ENCODE measurements at places on chromosomes 7 and 10.

- DNase-seq, result no peak
These were observed 66.1 kb upstream of the RAPGEF5 start for GRCh38 chr7:22422831-22423615.

DNA sequence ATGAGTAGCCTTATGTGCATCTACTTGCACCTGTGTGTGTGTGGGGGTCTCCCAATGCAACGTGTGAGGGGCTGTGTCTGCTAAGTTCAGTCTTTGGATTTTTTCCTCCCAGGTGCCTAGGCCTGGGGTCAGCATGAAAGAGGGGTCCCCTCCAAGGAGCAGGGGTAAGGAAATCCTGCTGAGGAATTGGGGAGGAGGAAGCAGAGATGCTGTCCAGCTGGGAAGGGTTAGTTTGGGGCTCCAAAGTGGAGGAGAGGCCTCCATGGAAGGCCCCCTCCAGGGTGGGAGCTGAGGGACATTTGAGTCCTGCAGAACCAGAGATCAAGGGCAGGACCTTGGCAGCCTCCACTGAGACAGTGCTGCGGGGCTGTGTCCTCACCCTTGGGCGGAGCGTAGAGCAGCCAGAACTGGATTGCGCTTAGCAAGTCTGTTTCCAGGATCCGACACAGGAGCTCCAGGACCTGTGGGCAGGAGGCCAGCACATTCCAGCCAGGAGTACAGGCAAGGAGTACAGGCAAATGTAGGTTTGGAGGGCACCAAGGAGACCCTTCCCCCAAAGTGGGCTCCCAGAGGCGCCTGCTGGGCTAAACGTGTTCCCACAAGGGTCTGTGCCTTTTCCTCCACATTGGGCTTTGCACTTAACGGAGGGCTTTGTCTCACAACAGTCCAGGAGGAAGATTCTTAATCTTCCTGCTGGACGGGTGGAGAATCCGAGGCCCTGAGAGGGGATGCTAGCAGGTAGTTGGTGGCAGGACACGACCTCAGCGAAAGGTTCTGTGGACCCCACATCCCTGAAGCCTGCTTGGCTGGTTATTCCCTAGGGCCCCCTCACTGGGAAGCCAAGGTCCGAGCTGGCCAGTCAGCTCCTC is 10.1 kb downstream of the TBATA start:
- no peak for DNase-seq

- DNase-seq, result no peak
These were observed 138.2 kb upstream of the PLPP4 start for GRCh38 chr10:120318862-120319261.

DNA sequence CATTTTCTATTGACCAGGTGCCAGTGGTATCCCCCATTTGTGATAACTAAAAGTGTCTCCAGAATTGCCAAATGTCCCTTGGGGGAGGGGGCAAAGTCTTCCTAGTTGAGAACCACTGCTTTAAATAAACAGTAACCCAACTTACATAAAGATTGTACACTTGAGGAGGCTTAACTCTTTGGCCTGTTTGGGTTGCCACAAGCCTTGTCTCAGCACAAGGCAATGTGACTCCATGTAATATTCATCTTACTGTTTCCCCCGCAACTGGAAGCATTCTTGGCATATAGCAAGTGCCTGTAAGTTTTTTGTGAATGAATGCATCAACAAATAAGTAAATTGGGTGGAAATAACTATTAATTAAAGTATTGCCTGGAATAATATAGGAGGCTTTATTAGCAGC is 108.3 kb downstream of the ANK3 start:
- DNase-seq, result no peak

DNA sequence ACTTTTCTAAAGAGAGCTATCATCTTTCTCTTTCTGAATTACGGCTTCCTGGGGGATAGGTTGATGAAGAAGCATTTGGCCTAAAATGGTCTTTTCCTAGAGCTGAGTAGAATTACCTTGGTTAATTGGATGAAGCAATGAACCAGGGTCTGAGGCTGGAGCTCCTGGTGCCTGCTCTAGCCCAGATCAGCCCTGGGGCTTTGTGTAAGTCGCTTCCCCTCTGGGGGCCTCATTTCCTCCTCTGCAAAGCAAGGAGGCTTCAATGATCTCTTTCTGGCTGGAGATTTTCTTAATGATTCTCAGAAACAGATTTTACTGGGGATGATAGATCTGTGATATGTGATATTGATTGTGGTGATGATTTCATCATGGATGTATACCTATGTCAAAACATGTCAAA is 3.5 kb upstream of the CPA2 start:
- DNase-seq, result no peak

GRCh38 chr7:64640504-64640903 is 25.4 kb upstream of the ZNF107 start:
- DNase-seq, result no peak

- DNase-seq, result no peak
These were observed 1013.1 kb downstream of the TYW1 start for GRCh38 chr7:68009716-68010115.

GRCh38 chr10:97825020-97825760 is 24.5 kb upstream of the GOLGA7B start:
- DNase-seq, result no peak

DNA sequence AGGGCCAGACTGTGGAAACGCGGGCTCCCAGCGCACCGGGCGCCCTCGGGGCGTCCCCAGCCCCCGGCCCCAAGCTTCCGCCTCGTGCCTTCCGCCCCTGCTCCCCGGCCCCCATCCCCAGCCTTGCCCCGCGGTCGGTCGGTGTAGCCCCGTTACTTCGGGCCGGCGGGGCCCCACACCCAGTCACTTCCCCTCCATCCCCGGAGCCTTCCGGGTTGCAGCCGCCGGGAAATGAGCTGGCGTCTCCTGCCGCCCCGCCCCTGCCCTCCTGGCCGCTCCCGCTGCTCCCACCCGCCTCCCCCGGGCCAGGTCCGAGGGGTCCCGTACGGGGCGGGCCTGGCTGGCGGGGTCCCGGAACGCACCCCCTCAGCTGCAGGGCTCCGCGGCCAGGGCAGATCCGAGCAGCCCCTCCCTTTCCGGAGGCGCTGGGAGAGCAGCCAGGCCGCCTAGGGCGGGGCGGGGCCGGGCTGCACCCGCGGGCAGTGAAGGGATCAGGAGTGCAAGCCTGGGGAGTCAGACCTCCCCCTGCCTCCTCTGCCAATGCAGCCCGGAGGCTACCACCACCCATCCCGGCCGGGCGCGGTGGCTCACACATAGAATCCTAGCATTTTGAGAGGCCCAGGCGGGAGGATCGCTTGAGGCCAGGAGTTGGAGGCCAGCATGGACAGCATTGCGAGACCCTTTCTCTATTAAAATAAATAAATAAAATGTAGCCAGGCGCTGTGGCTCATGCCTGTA is 709 bp downstream of the ARPC1B start:
- peak; percentile 74 for DNase-seq

- peak; percentile 77 for DNase-seq
These were observed 2.9 kb downstream of the MACROH2A2 start for GRCh38 chr10:70055550-70055949.

- no peak for DNase-seq
These were observed 53.6 kb upstream of the NRF1 start for GRCh38 chr7:129557686-129558481.

GRCh38 chr7:45955286-45955685 is 34.2 kb upstream of the IGFBP3 start:
- peak; percentile 22 for DNase-seq

GRCh38 chr7:158377800-158378623 is 209.6 kb downstream of the PTPRN2 start:
- no peak for DNase-seq

All from fibroblast of skin of back (primary cell).